ENCODE measurements at places on chromosomes 7 and 10. TPM values are rescaled to one million over a fixed set of nuclear protein-coding genes. Genes with fewer than 3 reads are reported as not detected.

DNA sequence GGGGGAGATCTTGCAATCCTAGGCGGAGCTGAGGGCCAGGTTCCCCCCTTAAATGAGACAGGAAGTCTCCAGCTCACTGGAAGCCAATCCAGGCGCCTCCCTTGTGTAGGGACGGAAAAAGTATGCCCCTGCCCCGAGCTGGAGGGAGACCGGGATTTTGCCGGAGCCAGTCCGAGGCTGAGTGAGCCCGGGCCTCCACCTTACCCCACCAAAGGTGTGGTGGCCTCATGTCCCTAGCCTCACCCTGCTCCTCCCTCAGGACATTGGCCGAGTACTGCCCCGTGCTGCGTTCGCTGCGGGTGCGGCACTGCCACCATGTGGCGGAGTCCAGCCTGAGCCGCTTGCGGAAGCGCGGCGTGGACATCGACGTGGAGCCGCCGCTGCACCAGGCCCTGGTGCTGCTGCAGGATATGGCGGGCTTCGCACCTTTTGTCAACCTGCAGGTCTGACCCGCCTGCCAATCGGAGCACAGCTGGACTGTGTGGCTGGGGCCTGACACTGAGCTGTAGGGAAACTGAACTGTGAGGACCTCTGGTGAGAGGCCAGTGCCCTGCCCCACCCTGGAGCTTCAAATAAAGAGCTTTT, 2.0 kb downstream of the FBXL15 start:
- peak; percentile 69 for DNase-seq
- H3K27me3 ChIP-seq = peaks cover 12% of the 10 kb centered on the region
- H3K36me3 ChIP-seq = peaks cover 9% of the 10 kb centered on the region
- peaks cover 47% of the 10 kb centered on the region for H3K4me1 ChIP-seq
- H3K27ac ChIP-seq = peak overlapping the region; percentile 82

OR13A1 gene
- not detected for total RNA-seq

LANCL2 gene
- 6.4 TPM for total RNA-seq

DNA sequence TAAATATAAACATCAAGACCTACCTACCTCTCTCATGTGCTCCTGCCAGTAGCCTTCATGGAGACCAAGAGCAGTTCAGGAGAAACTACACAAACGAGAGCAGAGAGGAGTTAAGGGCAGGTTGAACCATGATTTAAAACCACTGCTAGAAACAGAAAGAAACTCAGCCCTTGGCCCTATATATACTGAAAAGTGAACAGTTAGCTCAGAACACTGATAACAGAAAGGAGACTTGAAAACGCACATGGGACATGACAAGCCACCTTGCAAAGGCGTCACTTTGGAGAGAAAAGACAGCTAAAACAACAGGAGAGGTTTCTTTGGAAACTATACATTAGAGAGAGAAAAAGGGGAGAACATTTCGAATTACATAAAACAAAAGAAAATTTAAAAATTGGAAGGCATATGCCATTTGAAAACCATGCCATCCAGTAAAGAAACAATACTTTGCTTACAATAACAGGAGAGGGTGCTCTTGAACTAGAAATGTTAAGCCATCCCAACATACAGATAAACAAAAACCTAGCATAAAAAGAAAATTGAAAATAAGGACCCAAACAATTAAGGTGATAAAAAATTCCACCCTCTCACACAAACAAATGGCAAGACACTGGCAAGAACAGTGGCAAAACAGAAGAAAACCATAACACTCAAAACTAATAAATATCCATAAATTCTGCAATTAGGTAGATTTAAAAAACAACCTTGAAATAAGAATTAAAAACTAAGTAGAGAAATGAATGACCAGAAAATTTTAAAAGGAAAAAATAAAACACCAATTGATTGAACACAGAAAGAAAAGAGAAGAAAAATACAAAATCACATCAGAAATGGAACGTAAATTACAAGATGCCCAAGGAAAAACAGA, 232.7 kb downstream of the IMMP2L start:
- H3K4me3 ChIP-seq = no peak overlapping the region
- no peak overlapping the region for H3K27ac ChIP-seq
- no peak for DNase-seq
- H3K4me1 ChIP-seq = no peaks in the 10 kb centered on the region
- no peaks in the 10 kb centered on the region for H3K27me3 ChIP-seq

- no peaks in the 10 kb centered on the region for H3K4me1 ChIP-seq
- H3K27ac ChIP-seq = no peak overlapping the region
- H3K36me3 ChIP-seq = no peaks in the 10 kb centered on the region
- DNase-seq = no peak
- no peak overlapping the region for H3K4me3 ChIP-seq
Observed at GRCh38 chr7:37986908-37987330, 66.5 kb downstream of the EPDR1 start.

HOXA10 gene
- total RNA-seq = not detected

PRXL2A gene
- 5.2 TPM for total RNA-seq

DNA sequence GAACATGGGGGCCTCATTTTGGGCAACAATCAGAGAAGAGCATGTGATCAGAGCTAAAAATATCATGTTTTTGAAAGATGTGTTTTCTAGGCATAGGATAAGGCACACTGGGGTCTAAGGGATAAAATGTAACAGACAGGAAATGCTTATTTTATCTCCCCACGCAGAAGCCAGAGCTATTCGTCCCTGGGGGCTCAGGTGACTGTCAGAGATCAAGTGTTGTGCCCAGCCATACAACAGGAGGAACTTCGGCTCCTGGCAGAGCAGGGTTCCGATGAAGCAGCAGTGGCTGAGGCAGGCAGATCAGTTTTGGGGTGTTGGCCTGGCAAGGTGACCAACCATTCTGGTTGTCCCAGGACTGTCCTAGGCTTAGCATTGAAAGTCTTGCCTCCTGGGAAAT, 15.2 kb downstream of the NPY start:
- no peaks in the 10 kb centered on the region for H3K4me1 ChIP-seq
- H3K27me3 ChIP-seq = peaks cover 30% of the 10 kb centered on the region
- no peak overlapping the region for H3K27ac ChIP-seq
- no peaks in the 10 kb centered on the region for H3K36me3 ChIP-seq

IGF2BP3 gene
- total RNA-seq = 0.68 TPM

DNA sequence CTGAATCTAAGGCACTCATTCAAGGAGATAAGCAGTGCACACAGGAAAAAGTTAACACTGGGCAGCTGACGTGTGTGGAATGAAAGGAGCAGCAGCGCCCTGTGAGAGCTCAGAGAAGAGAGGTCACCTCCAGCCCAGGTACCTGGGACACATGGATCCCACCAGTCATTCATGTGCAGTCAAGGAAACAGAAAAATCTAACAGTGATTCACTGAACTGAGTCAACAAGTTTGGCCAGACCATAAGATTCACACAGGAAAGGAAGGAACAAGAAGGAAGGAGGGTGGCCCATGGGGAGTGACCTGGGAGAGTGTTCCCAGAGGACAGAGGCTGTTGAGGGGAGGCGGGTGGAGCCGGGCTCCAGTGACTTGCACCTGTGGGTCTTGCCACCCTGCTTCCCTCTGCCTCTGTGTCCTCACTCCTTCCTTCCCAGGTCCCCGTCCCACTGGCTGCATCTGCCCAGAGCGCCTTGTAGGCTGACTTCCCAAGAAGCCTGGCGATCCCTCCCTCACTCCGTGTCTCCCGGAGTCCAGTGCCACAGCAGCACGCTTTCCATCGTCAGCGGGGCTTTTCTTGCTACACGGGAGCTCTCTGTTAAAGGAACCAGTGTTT, 27.7 kb downstream of the RNF32 start:
- peaks cover 4% of the 10 kb centered on the region for H3K36me3 ChIP-seq
- DNase-seq = no peak
- H3K27ac ChIP-seq = no peak overlapping the region

- H3K4me1 ChIP-seq = no peaks in the 10 kb centered on the region
- H3K4me3 ChIP-seq = no peak overlapping the region
- no peak overlapping the region for H3K27ac ChIP-seq
- DNase-seq = no peak
- no peaks in the 10 kb centered on the region for H3K36me3 ChIP-seq
Observed at GRCh38 chr10:109454691-109455090, 468.6 kb downstream of the XPNPEP1 start.

DNA sequence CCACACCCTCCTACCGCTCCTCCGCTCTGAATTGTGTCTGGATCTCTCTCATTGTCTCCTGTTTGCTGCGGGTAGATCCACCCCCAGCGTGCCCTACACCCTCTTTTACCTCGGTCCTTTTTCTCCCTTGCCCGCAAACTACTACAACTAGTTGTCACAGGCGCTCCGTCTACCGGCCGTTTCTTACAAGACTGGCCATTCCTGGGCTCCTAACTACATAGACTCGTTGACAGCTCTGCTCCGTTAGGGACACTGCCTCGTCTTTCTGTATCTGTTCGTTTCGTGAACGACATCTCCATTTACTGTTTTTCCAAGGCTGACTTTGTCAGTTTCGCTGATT, 786 bp downstream of the TAF3 start:
- peaks cover 30% of the 10 kb centered on the region for H3K4me1 ChIP-seq
- peaks cover 4% of the 10 kb centered on the region for H3K36me3 ChIP-seq
- peak overlapping the region; percentile 82 for H3K27ac ChIP-seq
- H3K4me3 ChIP-seq = peak overlapping the region; percentile 97
- peaks cover 3% of the 10 kb centered on the region for H3K27me3 ChIP-seq

GRCh38 chr7:44061645-44062179, 3.7 kb downstream of the PGAM2 start:
- peaks cover 7% of the 10 kb centered on the region for H3K4me1 ChIP-seq
- H3K27ac ChIP-seq = no peak overlapping the region
- no peak for DNase-seq
- no peak overlapping the region for H3K4me3 ChIP-seq
- H3K27me3 ChIP-seq = no peaks in the 10 kb centered on the region
